ENCODE measurements at places on chromosomes 7 and 10. TPM values are rescaled to one million over a fixed set of nuclear protein-coding genes. Genes with fewer than 3 reads are reported as not detected.

DNA sequence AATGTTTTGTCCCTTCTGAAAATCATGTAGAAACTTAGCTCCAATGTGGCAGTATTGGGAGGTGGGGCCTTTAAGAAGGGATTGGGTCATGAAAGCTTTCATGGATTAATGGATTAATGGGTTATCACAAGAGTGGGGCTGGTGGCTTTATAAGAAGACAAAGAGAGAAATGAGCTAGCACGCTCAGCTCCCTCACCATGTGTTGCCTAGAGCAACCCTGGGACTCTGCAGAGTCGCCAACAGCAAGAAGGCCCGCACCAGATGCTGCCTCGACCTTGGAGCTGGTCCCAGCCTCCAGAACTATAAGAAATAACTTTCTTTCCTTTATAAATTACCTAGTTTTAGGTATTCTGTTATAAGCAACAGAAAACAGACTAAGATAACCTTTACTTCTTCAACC is 74.9 kb upstream of the HECW1 start:
- no peak for DNase-seq

Gene CYP3A7
- 0.45 TPM for total RNA-seq

GRCh38 chr10:123913688-123914268 is 22.2 kb upstream of the CPXM2 start:
- no peak for DNase-seq

- DNase-seq, result no peak
These were observed 234.0 kb downstream of the SKAP2 start for GRCh38 chr7:26630361-26630760.

GRCh38 chr10:11164803-11165590 is 147.3 kb downstream of the CELF2 start:
- peak; percentile 51 for DNase-seq

Gene MRLN
- total RNA-seq, result 12.2 TPM

Gene ADAP1
- total RNA-seq, result 16.2 TPM
